ENCODE measurements at places on chromosomes 11 and 22. TPM values are rescaled to one million over a fixed set of nuclear protein-coding genes. Genes with fewer than 3 reads are reported as not detected.

The NCR3LG1 gene
- 5.0 TPM for total RNA-seq

The H19 gene
- 6.5 TPM for total RNA-seq

The SCARF2 gene
- total RNA-seq, result 8.6 TPM

The KCNJ1 gene
- not detected for total RNA-seq

The CUL5 gene
- 22.2 TPM for total RNA-seq

The CD248 gene
- total RNA-seq, result 0.25 TPM

The RFPL2 gene
- total RNA-seq, result not detected

All from mammary microvascular endothelial cell (primary cell).